Activated T-cell treated with anti-CD3 and anti-CD28 coated beads for 24 hours (primary cell): ENCODE measurements at places on chromosomes 4 and X.

DNA sequence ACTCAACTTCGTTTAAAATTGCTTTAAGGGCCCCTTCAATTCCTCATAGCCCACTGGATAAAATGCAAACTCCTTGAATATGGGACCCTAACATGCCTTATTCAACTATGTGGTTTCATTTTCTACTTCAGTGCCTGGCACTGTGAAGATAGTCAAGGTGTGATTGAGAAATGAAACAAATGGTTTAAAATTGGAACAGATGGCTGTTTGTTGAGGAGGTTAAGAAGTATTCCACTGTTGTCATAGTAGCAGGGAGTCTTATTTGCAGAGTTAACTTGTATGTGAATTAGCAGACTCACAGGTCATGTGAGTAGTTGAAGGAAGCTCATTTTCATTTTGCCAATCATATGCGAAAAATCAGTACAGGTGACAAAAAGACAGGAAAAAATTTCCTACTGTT is 593.3 kb downstream of the KCTD8 start:
- DNase-seq = no peak

DNA sequence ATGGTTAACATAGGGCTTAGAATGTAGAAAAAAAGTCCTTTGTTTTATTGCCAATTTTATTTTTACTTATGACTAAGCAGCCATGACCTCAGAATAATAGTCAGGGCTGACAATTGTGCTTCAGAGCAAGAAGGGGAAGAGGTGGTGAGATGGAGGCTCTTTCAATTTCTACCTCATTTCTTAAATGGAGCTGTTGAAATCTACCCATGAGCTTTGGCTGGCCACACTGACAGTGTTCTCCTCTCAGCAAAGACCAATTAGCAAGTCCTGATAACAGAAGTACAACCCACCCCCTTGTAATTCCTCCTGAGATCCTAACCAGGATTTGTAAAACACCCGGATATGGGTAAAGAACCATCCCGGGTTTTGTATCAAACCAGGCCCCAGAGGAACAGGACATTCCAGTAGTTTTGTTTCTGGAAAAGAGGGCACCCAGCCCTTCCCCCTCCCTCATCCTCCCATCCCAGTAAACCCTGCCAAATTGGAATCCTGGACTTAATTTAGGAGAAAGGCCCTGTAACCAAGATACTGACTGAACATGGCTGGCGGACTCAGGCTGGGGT is at the start of gene HEPH:
TSS of gene HEPH (plus strand) at position 399 of the 563 bp plus-strand sequence. CDS start 6,324 bp downstream, outside the sequence.
- no peak for DNase-seq

DNA sequence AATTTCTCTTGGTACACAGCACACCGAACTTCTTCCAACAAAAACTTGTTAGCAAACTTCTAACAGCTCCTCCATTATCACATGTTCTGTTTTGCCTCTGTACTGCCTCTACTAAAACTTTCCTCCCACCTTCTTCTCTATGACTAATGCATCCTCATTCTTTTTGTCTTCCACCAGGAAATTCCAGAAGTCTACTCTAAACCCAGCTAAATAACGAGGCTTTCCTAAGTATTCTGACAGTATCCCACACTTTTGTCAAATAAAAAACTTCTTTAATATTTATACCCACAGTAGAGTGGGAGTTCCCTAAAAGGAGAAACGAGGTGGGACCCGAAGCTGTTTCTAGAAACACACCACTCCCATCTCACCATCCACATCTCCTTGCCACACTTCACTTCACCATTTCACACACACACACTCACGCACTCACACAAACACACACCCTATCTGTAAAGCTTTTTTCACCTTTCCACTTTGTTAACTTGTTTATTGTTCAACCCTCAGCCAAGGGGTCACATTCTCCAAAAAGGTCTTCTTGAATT is 280.3 kb downstream of the ARAP2 start:
- DNase-seq = no peak

GRCh38 chrX:129139837-129140598 is 383.3 kb downstream of the SMARCA1 start:
- no peak for DNase-seq

- DNase-seq = no peak
Measured at GRCh38 chr4:177555007-177555574, 112.9 kb upstream of the AGA start.

DNA sequence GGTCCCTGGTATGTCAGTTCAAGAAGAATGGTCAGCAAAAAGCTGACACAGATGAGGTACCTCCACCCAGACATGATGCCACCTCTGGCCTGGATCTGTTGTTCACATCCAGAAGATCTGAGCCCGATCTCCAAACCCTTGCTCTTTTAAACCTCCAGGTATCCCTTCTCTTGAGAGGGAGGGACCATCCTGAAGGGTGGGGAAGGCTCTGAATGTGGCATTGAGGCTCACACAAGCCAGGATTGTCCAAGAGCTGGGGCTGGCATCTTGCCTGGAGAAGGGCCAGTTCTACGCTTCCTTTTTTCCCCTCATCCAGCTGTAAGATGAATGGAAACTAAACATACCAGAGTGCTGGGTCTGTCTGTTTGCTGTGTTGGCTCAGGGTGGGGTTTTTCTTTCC is at the start of gene ITIH6:
TSS of gene ITIH6 (minus strand) at position 119 of the 400 bp plus-strand sequence. CDS start at position 74, 45 bp downstream.
- DNase-seq = no peak

DNA sequence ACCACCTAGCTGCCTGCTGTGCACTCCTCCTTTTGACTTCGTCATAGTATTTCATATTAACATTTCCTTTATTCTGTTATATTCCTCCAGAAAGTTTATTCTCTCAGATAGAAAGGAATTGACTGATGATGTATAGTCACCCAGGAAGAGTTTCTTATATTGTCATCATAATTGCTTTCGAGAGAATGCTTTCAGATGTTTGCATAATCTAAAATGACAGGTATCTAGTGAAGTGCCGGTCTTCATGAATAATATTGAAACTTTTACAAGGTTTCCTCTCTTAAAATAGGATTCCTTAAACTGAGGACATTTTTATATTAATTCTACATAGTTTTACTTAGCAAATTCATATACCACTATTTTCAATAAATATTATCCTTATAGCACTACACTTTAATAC is 10.1 kb downstream of the SEC24D start:
- no peak for DNase-seq

GRCh38 chr4:16259889-16260246 is 33.6 kb upstream of the TAPT1 start:
- DNase-seq = peak; percentile 20

GRCh38 chr4:83609365-83609764 is 73.5 kb downstream of the GPAT3 start:
- DNase-seq = no peak

DNA sequence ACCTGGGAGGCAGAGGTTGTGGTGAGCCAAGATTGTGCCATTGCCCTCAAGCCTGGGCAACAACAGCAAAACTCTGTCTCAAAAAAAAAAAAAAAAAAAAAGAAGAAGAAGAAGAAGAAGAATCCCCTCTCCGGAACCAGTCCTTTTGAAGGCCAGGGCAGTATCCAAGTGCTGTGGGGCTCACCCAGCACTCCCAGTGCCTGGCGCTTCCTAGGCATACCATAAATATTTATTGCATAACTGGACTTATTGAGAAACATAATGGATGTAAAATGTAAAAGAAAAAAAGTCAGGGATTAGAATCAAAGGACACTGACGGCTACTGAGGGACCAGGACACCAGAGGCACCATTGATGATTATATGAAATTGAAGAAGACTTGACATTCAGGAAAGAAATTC is 162.1 kb upstream of the KIT start:
- no peak for DNase-seq

DNA sequence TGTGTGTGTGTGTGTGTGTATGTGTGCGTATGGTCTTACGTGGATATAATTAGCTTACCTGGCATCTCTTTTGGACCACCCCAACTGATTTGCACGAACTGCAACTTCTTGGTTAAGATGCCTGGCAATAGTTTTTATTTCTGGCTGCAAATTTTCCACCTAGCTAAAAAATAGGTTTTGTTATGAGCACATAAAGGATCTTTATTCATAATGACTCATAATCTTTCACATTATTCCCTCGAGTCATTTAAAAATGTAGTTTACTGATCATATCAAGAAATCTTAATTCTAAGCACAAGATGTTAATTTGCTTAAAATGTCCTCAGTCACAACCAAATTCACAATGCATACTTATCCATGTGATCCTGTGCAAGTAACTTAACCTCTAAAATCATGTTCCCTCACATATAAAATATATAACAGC is 1.5 kb downstream of the COX18 start:
- peak; percentile 29 for DNase-seq

DNA sequence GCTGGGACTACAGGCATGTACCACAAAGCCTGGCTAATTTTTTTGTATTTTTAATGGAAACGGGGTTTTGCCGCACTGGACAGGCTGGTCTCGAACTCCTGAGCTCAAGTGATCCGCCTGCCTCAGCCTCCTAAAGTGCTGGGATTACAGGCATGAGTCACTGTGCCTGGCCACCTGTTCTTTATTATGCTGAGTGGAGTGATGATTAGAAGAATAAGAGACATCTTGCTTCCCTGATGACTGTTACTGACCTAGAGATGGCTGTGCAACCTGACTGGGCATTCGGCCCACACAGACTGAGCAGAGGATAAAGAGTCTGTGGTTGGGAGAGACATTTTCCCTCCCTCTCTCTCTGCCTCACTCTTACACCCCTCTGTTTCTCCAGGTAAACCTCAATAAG is 56.7 kb downstream of the SPINK2 start:
- DNase-seq = no peak

- no peak for DNase-seq
Measured at GRCh38 chrX:81957900-81958545, 756.1 kb downstream of the SH3BGRL start.

GRCh38 chr4:59597536-59598329 is 1602.4 kb upstream of the ADGRL3 start:
- no peak for DNase-seq

- DNase-seq = no peak
Measured at GRCh38 chrX:107673431-107673830, 45.1 kb downstream of the PRPS1 start.

- DNase-seq = no peak
Measured at GRCh38 chr4:76610751-76611547, 175.9 kb downstream of the SHROOM3 start.

DNA sequence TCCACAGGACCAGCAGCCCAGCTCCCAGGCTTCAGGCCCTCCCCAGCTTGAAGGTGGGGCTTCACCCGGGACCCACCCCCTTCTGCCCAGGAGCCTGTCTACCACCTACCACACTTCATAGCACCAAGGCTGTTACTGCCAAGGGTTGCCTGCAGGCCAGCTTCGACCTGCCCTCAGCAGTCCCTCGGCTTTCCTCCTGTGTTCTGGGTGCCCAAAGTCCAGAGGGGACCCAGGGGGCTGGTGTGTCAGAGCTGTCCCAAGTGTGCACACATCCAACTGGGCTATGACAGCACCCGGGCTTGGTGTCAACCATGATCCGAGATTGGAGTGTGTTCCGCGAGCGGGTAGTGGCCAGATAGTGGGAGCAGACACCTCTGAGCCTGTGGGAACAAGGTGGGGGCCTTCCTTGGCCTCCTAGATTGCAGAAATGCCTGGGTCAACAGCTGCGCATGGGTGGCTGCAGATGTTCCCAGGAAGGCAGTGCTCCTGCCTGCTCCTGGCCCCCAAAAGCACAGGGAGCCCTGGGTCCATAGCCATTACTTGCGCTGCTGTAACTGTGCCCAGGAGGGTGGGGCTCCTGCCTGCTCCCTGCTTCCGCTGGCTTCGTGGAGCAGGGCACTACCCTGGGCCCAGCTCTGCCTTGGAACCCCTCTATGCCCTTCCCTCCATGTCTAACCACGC is 16.8 kb downstream of the SULT1B1 start:
- no peak for DNase-seq

DNA sequence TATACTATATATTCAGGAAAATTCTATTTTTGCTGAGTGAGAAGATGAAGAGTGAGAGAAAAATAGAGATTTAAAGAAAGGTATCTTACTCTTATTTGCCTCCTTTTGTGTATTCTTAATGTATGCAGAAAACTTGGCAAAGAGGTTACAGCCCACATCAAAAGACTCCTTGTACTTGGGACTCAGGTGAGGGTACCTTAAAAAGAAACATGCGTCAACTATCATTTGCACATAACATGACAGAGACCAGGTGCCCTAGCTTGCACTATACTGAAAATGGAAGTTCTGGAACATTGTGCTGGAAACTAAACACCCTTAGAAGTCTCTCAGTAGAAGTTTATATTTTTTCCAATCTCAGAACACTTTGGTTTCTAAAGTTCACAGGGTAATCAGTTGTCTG is 15.6 kb upstream of the RAB39B start:
- DNase-seq = no peak

GRCh38 chr4:150867148-150867547 is 147.9 kb downstream of the LRBA start:
- DNase-seq = peak; percentile 17

- DNase-seq = no peak
Measured at GRCh38 chrX:8043121-8043520, 115.9 kb upstream of the PNPLA4 start.

GRCh38 chr4:148434075-148434773 is 8.0 kb downstream of the NR3C2 start:
- no peak for DNase-seq

DNA sequence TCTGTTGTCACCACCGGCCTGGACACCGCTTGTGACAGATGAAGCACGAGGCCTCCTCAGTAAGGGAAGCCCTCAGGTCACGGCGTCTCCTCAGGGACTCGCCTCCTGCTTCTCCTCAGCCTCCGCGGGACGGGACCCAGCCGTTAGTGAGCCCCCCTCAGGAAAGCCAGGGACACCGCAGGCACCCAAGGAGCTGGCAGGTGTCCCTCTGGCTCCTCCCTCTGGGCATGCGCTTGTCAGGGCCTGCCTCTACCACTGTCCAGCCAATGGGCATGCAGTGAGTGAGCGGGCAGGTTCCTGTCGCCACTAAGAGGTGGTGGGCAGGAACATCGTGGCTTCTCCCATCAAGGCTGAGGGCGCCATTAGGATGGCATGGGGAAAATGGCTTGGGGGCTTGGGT is 23.5 kb upstream of the CT55 start:
- no peak for DNase-seq

DNA sequence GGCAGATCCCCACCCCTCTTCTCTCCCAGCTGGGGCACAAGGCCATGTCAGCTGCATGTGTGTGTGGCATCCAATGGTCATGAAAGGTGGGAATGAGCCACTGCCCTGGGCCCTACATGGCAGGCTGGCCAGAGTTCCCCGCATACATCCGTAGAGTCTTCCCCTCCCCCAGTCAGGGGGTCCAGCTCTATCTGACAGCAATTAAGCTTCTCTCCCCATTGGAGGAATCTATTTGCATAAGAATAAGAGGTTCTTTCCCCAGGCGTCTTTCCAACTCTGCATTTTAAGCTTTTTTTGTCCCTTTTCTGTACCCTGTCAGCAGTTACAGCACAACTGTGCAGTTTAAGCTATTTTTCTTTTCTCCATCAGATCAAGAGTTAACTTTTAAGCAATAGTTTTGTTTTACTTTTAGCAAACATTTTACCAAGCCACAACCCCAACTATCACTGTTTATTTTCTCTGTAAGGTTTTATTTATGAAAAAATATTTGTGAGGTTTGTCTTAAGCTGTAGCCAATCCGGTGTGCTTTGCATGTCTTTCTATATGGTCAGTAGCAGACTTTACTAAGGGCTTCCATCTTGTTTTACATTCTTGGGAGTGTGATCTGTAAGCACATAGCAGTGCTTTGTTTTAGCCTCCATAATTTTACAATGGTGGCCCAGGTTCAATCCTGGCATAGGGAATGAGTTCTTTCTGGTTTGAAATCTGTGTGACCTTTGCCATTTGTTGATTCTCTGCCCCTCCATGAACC is 28.7 kb downstream of the NLRP2B start:
- DNase-seq = no peak

GRCh38 chr4:88724406-88724805 is 26.8 kb upstream of the NAP1L5 start:
- no peak for DNase-seq
